ENCODE measurements at places on chromosomes 1 and 21. TPM values are rescaled to one million over a fixed set of nuclear protein-coding genes. Genes with fewer than 3 reads are reported as not detected.

DNA sequence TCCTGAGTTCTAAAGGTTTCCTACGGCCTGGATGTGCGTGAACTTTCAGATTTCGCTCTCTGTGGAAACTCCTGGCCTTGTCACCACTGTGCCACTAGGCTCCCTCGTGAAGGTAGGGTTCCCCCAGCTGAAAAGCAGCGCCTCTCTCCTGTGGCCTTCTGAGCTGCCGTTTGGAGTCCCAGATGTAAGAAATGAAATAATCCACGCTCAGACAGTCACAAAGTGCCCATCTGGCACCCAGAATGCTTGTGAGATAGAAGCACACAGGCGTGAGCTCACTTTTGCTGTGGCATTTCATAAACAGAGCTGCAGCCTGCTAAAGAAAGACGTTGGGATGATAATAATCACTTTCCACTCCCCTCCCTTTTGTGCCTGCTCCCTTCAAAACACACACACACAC is 65.8 kb downstream of the LMO4 start:
- no peak for DNase-seq

- DNase-seq, result no peak
Observed at GRCh38 chr1:153342178-153342577, 6.5 kb downstream of the PGLYRP4 start.

- DNase-seq, result peak; percentile 38
Observed at GRCh38 chr1:50667710-50668356, 244.6 kb upstream of the DMRTA2 start.

- no peak for DNase-seq
Observed at GRCh38 chr1:150249936-150250335, 7.6 kb upstream of the CA14 start.

DNA sequence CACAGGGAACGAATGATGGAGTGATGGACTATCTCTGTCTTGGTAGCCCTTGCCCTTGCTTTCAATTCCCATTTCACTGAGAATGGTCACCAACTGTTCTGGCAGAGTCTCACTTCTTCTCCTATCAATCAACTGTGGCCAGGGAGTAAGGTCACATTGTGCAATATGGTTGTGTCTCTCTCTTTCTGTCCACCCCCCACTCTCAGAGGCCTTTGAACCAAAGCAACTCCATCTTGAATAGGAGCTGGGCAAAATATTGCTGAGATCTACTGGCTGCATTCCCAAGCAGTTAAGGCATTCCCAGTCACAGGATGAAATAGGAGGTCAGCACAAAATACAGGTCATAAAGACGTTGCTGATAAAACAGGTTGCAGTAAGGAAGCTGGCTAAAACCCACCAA is 36.7 kb downstream of the NTMT2 start:
- no peak for DNase-seq

DNA sequence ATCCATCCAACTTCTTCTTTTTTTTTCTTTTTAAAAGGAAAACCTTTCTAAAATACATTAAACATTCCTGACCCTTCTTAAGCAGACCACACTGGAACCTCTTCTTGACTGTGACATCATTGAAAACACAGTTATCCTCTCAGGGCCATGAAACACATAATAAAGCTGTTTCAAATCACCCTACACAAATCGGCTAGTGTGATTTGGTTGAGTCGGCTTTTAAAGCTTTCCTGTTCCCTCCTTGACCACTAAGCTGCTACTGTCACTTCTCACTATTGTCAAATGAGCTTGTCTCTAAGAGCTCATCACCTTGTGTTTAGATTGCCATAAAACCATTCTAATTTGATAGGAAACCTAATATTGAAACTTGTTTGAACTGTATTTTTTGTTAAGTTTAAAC is 5.9 kb downstream of the USP24 start:
- DNase-seq, result peak; percentile 15

DNA sequence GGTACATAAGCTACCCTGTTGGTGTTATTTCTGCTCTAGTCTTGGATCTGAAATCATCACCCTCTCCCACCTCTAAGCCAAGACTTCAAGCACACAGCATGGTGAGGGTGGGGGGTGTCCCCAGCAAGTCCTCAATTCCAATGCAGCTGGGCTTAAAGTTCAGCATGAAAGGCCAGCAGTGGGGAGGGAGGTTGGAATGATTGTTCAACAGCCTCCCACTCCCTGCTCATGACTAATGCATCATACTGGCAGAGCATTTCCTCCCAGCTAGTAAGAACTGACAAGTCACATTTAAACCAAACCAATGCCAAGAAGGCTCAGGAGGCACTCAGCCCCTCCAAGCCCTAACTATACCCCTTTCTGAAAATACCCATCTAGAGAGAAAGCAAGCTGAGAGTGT is 50.1 kb downstream of the TIAM1 start:
- peak; percentile 84 for DNase-seq

DNA sequence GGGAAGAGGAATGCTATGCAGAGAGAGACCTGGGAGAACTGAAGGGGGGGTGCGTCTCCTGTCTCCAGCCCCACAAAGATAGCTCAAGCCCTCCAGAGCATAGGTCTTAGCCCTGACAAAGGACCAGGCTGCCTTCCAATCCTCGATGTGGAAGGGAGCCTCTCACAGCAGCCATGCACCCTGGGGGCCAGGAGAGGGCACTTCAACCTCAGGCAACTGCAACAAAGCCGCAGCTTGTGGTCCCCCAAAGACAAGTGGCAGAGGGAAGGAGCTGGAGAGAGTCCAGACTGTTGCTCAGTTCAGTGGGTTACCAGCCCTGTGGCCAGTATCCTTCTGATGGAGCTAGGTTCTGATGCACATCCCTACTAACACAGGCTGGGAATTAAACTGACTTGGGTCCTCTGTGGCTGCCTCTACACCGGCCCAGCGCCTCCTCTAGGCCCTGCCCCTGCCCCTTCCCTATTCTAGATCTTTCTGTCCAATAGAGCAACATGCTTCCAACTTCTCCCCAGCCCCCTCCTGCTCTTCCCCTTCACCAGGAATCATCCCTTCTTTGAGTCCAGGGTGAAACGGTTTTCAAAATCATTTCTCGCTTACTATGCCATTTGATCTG is 100.7 kb upstream of the SPATA6 start:
- peak; percentile 77 for DNase-seq

GRCh38 chr1:150268705-150269403 is at the start of gene APH1A:
Gene APH1A, minus strand, starts transcription at chr1:150269016. Its CDS starts 206 bp downstream, at chr1:150268810.
- DNase-seq, result peak; percentile 96

- peak; percentile 34 for DNase-seq
Observed at GRCh38 chr1:8815582-8816151, 1.8 kb downstream of the RERE start.

DNA sequence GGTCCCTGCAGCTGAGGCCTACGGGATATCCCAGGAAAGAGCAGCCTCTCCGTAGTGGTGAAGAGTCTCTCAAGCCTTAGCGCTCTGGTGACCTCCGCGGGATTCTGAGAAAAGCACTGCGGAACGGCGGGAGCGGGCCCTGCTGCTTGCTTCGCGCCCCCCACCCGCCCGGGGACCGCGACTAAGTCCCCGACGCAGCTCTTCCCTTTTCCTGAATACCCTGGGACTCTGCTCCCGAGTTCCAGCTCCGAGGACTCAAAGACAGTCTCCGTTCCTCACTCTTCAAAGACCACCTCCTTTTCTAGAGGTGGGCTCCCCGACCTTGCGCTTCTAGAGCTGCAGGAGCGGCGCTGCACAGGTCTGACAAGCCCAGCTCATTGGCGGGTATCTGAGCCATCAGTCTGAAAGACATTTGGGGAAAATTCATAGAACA is 3.6 kb upstream of the PRRX1 start:
- DNase-seq, result no peak

- no peak for DNase-seq
Observed at GRCh38 chr1:181592255-181592859, 109.0 kb downstream of the CACNA1E start.

DNA sequence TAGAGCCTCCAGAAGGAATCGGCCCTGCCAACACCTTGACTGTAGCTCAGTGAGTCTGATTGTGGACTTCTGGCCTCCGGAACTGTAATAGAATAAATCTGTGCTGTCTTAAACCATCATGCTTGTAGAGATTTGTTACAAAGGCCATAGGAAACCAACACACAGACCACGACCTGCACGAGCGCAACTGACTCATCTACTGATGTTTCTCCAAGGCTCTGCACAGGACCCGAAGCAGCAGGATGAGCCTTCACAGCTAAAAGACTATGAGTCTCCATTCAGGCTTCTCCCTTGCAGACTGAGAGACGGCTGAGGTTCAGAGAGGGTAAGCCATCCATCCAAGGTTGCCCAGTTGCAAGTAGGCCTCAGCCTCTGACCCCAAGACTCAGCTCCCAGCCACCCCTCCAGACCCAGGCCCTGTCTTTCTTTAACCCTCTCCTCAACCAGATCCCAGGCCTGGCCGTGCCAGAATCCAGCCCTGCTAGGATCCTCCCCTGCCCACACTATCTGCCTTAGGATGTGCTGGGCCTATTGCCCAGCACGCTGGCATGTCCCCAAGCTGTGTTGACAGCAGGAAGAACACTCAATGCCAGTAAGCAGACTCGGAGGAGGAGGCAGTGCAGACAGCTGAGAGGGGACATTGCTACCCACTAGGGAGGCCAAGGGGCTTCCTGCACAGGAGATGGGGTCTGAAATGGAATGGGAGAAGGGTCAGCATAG is 109.0 kb downstream of the HMGB4 start:
- peak; percentile 63 for DNase-seq

VAV3 gene
- 1.7 TPM for total RNA-seq

LIN28A gene
- total RNA-seq, result not detected

ST6GALNAC3 gene
- total RNA-seq, result 0.48 TPM

SH2D1B gene
- 0.12 TPM for total RNA-seq

TM2D1 gene
- total RNA-seq, result 89.5 TPM

BARHL2 gene
- not detected for total RNA-seq

UBE2U gene
- total RNA-seq, result not detected

B3GALT2 gene
- 0.96 TPM for total RNA-seq

OVAAL gene
- total RNA-seq, result 0.68 TPM

Measured in RPMI7951 (cell line).